ENCODE measurements at places on chromosomes 2 and 18.

GRCh38 chr2:200300065-200300464, 6.4 kb upstream of the SPATS2L start:
- no peak for DNase-seq

GRCh38 chr2:194166818-194167217, 1490.2 kb upstream of the SLC39A10 start:
- DNase-seq: no peak

DNA sequence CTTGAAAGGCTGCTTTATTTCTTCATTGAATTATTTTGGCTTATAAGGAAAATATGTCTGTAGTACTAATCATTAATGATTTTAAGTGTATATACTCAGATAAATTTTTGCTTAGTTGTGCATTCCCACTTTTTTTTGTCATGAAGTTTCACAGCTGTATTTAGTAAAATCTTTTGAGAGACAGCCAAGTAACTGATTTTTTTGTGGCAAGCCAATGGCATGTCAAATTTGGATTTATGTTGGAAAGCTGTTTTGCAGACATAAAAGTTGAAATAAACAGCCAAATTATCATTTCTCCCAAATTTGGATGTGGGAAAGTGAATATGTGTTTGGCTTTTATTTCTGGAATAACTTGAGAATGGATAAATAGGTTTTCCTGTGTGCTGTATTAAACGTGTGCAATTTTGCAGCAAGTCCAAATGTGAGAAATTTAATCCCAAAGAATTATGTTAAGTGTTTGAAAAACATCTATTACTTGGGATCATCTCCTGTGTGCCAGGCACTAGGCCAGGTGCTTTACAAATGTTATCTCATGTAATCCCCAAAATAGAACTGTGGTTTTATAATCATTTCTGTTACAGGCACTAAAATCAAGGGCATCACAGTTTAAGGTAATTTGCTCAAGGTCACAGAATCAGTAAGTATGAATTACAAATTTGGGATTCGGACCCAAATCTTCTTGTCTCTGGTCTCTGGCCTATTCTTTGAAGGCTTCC, 160.4 kb downstream of the PTPRM start:
- no peak for DNase-seq

DNA sequence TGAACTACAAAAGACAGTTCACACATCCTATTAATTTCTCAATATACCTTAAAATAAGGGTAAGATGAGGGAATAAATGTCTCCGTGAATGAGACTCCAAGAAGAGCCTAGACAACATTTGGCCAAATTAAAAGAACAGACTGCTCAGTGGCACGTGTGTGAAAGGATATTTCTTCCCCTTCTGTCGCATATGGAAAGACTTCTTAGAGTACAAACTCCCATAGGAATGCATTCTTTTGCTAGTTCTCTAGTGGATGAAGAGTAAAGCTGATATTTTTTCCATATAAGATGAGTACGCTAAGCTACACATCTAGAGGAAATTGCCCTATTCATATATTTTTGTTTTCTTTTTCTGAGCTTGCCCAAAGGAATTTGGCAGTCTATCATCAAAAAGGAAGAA, 710.0 kb upstream of the ID2 start:
- no peak for DNase-seq

DNA sequence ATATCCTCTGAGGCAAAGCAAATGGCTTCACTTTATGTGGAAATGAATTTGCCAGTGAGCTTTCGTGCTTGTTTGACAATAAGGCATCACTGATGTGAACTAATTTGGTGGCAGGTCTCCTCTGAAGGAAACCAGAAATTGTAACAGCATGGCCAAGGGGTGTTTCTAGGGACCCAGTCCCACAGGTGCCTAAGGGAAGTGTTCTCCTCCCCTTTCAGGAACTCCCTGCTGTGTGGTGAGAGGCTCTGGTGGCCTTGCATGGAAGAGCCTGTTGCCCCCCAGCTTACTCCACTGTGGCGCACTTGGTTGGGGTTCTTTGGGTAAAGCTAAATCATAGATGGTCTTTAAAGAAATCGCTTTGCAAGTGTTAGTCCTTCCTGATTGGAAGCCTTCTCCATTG, 20.4 kb downstream of the RAB12 start:
- DNase-seq: no peak

DNA sequence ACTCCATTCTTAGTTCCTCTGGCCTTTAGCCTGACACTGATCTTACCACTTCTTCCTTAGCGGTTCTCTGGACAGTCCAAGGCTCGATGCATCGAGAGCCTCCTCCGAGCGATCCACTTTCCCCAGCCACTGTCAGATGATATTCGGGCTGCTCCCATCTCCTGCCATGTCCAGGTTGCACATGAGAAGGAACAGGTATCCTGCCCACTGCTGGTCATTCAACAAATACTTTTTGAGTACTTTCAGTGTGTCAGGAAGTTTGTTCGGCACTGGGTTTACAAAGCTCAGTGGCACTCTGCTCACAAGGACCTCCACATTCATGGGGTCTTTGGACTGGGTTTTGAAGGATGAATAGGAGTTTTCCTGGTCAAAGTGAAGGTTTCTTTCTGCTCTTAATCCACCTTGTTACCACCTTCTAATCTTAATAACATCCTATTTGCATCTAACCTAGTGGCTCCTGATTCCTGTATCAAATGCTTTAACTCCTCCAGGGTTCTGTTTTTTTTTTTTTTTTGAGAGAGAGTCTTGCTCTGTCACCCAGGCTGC, 25.8 kb downstream of the GCKR start:
- no peak for DNase-seq

DNA sequence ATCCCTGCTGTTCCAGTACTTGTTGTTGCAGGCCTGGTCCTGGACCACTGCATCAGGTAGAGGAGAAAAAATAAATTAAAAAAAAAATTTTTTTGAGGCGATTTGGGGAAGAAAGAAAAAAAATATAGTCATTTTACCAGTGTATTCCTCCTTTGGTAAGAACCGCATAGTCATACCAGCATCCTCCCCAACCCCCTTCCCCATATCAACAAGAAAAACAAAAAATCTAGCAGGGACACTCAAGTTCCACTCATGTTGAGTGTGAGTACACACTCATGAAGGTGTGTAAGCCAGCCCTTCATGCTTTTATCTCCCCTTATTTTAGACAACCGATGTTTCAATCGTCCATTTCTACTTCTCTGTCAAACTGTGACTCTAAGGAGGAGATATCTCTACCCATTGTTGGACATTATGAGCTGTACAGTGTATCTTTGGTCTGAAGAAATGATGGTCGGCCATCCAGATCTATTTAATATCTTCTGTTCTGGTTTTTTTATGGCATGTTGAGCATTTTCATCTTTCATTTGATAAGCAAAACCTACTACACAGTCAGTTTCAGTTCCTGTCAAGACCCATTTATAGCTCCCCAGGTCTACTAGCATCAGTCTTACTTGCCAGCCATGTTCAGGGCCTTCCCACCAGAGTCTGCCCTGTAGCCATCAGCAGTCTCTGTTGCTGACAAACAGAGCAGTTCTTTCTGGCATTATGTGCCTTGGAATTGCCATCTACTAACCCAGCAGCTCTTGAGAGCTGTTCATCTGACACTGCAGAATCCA, 20.0 kb downstream of the ELP2 start:
- DNase-seq: no peak

DNA sequence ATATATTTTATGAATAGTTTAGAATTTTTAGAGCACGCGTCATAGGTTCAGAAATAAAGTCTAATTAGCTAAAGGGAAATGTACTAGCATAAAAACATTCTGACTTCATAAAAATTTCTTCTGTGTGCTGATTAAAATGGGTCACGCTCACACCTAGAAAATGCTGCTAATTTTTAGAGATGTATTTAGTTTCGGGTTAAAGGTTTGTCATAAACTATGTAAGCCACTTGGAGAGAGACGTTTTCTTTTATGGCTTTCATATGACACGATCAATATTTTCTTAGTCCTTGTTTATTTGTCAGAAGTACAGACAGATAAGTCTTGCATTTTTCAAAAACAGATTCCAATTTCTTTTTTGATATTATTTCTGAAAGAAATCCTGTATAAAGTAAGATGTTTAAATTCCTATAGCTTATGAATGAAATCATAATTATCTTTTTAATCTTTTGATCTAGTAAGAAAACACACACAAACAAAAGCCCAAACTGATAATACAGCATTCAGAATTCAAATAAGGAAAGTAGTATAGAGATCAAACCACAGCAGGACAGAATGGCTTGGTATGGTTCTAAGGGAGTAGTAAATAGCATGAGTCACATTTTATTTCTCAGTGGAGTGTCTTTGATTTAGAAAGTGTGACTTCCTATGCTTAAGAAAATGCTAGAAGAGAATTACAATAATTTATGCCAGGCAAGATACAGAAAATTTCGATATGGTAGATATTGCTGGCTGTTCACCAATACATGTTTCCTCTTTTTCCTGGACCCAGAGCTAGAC, 236.6 kb downstream of the GPD2 start:
- no peak for DNase-seq

GRCh38 chr2:45845566-45845965, 194.1 kb downstream of the PRKCE start:
- DNase-seq: no peak

GRCh38 chr2:98137196-98137595, 50.2 kb downstream of the VWA3B start:
- no peak for DNase-seq

DNA sequence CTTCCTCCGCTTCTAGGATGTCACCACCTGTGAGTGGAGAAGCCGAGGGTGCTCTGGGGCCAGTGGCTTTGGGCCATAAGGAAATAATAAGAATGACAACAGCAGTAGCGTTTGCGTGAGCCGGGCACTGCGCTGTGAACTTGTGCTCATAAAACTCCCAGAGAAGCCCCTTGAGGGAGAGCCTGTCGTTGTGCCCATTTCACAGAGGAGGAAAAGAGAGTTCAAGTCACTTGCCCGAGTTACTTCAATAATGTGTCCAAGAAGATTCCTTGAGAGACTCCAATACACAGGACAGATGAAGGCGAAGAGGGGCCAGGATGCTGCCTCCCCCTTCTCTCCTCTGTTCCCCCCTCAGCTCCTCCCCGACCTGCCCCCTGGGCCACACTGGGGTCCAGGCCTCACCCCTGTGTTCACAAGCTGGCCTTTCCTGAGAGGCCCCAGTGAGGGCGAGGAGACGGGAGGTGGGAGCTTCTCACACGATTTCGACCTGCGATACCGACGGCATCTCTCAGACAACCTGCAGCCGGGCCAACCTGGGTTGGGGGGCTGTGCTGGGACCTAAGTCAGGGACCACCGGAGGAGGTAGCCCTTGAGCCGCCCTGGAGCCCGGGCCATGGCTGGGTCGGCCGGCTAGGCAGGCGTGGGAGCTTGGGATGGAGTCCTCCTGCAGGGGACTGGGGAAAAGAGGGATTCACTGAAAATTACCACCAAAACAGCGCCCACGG, 53.5 kb upstream of the UBE2F start:
- no peak for DNase-seq

Measured in CD8-positive, alpha-beta memory T cell (primary cell).